Fibroblast of skin of back (primary cell): ENCODE measurements at places on chromosomes 12 and 14.

- DNase-seq, result no peak
Observed at GRCh38 chr12:103802586-103802886, 38.5 kb downstream of the NT5DC3 start.

GRCh38 chr14:96739200-96739910, 57.8 kb upstream of the VRK1 start:
- DNase-seq, result no peak

GRCh38 chr14:97106166-97106565, 309.0 kb downstream of the VRK1 start:
- no peak for DNase-seq

- no peak for DNase-seq
Observed at GRCh38 chr14:65193916-65194590, 91.7 kb upstream of the MAX start.

DNA sequence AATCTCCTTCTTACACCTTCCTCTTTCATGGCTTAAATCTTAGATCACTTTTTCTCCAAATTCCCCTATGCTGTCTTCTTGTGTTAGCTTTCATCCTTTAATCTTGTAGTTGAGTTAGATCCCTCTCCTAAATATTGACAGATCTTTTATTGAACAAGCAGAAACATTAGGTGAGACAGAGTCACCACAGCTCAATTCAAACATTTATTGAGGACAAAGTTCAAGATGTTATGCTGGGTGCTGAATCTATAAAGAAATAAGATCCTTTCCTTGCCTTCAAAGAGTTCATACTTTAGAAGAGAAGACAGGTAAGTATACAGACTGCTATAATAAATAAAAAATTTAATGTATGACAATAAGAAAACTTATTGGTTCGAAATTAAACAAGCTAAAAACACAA, 109.7 kb downstream of the TXNDC16 start:
- DNase-seq, result no peak

DNA sequence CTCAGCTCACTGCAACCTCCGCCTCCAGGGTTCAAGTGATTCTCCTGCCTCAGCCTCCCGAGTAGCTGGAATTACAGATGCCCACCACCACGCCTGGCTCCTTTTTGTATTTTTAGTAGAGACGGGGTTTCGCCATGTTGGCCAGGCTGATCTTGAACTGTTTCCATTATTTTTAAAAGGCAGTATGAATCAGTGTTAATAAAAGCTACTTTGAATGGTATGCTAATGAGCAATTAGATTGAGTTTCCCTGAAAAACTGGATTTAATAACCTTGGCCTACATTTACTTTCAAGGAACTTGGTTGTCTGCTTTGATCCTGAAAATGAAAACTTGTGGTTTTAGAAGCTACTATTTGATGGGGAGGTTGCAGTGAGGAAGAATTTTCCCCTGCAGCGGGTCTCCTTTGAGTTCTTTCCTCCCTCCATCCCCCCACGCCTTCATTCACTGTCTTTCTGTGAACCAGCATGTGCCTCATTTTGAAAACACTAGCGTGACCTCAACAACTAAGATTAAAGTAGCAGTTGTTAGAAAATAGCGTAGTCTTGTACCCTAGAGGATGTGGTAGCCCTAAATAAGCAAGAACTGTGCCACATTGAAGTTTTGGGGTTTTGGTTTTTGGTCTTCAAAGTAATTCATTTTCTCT, 17.8 kb upstream of the RPS6KA5 start:
- DNase-seq, result no peak

DNA sequence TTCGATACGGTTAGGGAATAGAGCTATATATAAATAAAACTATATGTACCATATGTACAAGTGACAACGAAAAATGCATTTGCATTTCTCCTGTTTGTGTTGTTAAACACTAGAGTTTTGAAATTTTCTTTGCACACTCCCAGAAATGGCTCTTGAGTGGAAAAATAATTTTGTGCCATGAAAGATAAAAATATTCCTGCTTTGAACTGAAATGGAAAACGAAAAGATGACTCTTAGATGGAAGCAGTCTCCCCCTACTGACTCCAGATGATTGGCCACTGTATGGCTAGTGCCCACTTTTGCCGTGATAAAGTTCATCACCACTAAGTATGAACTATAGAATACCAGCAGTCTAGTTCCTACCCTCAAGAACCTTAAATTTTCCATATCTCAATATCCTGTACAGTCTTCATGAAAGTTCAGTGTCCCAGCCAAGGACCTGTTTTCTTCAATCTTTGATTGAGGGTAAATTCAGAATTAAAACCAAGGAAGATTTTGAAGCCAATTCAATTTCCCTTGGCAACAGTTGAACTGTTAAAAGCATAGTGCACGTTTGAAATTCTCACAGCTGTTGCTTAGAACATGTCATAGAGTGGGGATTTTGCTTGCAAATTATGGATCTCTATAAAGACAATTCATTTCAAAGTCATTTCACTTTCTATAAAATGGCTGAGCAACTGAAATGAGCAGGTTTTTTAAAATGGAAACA, 1.6 kb upstream of the PPP2R5E start:
- DNase-seq, result peak; percentile 24

DNA sequence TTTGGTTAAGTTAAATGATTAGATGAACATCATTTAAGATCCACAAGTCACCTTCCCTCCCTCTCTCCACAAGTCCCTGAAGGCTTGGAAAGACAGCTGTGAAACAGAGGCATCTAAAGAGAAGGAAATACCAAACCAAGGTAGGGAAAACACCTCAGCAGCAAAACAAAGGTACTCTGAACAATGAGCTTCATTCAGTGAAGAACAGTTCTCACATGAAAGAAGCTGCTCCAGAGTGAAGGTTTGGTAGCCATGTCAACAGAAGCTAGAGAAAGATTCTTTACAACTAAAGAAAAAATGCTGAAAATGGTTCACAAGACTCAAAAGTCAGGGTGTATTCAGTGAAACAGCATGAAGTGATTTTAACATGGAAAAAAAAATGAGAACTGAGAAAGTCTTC, 69.4 kb downstream of the FGD6 start:
- no peak for DNase-seq

GRCh38 chr12:59780605-59781135, 184.8 kb downstream of the SLC16A7 start:
- peak; percentile 23 for DNase-seq

DNA sequence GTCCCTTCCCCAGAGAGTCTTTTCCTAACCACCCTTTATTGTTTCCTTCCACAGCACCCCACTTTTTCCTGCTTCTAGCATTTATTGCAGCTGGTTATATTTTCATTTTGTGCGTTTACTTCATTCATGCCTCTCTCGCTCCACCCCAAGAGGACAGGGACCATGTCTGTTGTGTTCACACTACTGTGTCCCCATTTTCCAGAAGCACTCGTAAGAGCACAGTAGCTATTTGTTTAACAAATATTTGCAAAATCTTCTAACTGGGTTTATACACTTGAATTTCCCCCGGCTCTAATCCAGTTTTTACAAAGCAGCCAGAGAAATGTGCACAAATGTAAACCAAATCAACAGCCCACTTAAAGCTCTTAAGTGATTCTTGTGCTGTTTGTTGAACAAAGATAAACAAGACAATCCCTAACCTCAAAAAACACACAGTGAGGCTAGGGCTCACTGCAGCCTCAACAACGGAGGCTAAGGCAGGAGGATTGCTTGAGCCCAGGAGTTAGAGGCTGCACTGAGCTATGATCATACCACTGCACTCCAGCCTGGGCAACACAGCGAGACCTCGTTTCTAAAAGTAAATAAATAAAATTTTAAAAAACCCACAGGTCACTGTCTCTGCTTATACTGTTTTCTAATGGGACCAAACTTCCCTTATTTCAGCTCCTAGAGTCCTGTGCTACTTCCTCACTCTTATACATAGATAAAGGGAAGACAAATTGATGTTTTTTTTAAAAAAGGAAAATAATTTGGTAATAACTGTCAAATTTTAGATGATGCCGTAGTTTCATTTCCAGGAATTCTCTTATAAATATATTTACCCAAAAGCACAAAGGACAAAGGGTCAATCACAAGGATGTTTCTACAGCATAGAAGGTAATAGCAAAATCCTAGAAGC, 6.6 kb upstream of the ABCD4 start:
- no peak for DNase-seq

DNA sequence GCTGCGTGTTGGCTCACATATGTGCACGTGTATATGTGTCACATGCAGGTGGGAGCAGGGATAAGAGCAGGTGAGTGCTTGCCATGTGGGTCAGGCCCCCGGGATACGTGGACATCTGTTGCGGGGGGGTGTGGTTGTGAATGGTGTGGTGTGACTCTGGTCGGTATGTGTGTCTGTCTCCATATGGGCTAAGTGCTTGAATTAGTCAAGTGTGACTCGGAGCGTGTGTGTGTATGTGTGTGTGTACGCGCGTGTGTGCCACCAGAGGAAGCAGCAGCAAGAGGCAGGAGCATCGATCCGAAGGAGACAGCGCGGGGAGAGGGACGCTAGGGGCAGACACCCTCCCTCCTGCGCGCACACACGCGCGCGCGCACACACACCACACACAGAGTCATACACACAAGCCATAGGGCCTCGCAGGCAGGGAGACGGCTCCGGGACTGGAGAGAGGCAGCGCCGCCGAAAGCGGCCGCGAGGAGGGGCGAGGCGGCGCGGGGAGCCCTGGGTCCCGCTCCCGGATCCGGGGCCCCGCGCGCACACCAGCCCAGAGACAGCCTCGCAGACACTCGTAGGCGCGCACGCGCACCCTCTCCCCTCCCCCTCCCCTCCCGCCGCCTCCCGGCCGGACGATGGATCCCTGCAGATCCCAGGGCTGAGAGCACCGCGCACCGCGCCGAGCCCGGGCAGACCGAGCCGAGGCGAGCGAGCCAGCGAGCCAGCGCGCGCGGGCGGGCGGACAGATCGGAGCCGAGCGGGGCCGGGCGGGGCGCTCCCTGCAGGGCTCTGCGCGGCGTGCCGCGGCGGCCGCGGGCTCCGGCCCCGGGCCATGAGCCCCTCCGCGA, at the start of gene ASIC1:
TSS of gene ASIC1 (plus strand) at position 597 of the 842 bp plus-strand sequence. CDS start 1,171 bp downstream, outside the sequence.
- peak; percentile 70 for DNase-seq

DNA sequence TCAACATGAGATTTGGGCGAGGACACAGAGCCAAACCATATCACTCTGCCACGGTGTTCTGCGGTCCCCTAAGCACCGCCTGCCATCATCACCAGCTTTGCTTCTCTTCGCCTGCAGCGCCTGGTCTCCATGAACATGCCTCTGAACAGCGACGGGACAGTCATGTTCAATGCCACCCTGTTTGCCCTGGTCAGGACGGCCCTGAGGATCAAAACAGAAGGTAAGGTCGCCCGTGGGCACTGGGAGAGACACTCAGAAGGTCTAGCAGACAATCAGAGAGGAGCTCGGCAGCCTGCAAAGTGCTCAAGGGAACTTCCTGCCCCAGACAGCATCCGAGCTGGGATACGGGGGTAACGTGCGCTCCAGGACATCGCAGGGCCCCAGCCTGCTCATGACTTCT, 126.0 kb upstream of the FKBP4 start:
- no peak for DNase-seq

DNA sequence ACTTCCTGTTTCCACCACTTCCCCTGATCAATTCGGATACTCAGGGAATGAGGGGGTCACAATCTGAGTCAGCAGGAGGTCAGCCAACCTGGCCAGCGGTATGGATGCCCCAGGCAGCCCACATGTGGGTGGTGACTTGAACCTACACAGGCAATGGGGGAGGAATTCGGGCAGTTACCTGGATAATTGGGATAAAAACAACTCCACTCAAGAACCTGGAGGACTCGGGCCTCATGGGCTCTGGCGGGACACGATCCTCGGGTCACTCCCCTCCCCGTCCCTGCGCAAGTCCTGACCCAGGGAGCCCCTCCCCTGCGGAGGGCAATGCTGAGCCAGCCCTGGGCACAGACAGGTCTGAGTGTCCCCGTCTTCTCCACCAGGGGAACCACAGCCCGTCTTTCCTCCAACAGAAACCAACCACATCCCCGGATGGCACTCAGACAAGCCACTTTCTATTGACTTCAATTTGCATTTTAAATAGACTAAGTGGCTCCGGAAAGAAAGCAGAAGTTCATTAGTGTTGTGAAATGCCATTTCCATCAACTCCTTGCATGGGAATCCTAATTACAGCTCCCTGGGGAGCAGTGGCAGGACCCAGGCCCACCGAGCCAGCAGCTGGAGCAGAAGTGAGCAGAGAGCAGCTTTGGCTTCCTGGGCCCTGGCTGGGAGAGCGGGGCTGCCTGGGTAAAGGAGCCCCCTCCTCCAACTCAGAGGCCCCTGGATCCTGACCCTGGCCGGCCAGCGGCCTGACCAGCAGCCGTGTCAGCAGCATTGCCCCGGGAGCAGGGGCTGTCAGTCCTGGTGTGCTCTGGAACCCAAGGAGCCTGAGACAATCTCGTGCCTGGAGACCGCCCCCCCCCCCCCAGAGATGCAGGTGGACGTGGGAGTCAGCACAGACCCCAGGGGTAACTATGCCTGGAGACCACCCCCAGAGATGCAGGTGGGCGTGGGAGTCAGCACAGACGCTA, 374.1 kb downstream of the ADGRD1 start:
- no peak for DNase-seq

GRCh38 chr12:116880213-116880816, 926 bp downstream of the HRK start:
- DNase-seq, result no peak

DNA sequence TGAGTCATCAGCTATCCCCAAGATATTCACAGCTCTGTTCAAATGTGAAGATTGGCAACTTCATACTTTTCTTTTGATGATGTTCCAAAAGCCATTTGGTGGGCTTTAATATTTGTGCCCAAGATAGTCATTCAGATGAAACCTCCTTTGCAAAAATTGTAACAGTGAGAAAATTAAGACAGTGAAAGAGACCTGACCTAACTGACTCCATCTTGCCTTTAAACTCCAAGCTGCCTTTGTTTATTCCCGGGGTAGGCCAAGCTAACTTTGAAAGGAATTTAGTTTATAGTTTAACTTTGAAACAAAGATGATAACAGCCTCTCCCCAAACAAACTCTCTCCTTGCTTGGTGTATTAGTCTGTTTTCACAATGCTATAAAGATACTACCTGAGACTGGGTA, 221.1 kb downstream of the KTN1 start:
- DNase-seq, result no peak

GRCh38 chr12:116346222-116346621, 68.7 kb upstream of the MED13L start:
- DNase-seq, result peak; percentile 45

DNA sequence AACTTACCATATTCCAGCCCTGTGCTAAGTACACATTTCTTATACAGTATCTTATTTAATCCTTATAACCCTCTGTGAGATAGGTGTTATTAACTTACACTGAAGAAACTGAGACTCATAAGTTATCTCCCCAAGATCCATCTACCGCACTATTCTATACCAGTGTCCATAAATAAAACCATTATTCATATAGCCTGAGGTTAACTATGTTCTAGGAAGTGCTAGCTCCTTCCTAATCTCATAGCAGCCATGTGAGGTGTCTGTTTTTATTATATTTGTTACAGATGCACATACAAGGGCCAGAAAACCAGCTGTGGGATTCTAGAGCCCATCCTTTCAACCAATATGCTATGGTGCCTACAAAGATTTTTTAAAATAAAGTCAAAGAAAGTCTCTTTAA, 100.3 kb upstream of the RAP1B start:
- DNase-seq, result no peak

DNA sequence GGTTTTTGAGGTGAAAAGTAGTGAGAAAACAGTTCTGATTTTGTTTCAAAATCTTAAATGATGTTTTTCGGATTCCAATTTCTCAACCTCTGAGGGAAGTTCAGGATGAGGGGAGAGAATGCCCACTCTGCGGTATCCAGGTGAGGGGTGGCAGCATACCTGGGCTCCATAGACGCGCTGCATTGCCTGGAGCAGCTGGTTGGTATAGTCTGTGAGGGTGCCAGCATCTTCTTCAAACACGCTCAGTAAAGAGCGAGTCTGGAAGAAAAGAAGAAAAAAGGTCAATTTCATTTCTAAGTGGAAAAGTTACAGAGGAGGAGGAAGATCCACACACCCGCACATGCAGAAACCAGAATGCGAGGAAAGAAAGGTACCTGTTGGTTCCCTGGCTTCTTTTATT, 7.0 kb downstream of the APPL2 start:
- DNase-seq, result no peak

- DNase-seq, result peak; percentile 31
Observed at GRCh38 chr14:64060648-64061096, 207.9 kb downstream of the SYNE2 start.
